ENCODE measurements at places on chromosomes 1 and 21. TPM values are rescaled to one million over a fixed set of nuclear protein-coding genes. Genes with fewer than 3 reads are reported as not detected.

CPT2 gene
- total RNA-seq, result 10.9 TPM

ANGEL2 gene
- total RNA-seq, result 46.4 TPM

CD1E gene
- not detected for total RNA-seq

LAMB3 gene
- 7.1 TPM for total RNA-seq

PPIE gene
- total RNA-seq, result 51.4 TPM

OR2T29 gene
- total RNA-seq, result not detected

GSTM3 gene
- 57.0 TPM for total RNA-seq

NES gene
- 293 TPM for total RNA-seq

All from pulmonary artery endothelial cell (primary cell).